ENCODE measurements at places on chromosomes 1 and 21. TPM values are rescaled to one million over a fixed set of nuclear protein-coding genes. Genes with fewer than 3 reads are reported as not detected.

DNA sequence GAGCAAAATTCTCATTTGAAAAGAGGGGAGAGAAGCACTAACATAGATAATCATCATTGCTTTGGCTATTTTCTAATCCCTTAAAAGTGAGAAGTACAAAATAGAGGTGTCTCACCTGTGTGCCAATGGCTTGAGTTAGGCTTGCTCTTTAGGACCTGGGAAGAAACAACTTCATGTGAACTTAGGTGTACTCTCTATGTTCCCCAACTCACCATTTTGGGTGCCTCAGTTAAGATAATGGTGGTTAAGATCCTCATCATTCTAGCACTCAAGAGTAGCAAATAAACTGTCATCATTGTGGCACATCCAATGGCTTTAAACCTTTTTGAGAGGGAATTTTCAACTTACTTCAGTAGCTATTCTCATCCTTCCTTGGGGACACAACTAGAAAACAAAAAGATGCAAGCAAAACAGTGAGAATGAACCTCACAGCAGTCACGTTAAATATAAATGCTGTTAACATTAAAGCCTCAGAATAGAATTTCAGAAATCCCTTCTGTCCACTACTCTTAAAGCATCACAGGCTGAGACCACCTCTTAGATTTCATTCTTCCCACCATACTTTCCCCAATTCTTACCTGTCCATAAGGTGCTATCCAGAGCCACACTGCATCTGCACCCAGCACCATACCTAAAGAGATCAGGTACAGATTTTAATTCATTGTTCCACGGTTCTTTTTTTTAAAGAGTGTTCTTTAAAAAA, 1.2 kb downstream of the GAS5 start:
- DNase-seq: no peak

GRCh38 chr1:229137271-229137670, 133.6 kb upstream of the RAB4A start:
- DNase-seq: no peak

LSS gene
- total RNA-seq: 125 TPM

LCE6A gene
- total RNA-seq: not detected

CFHR5 gene
- total RNA-seq: not detected

Measured in mucosa of gallbladder (tissue), 1 donor.